ENCODE measurements at places on chromosomes 5 and 9. TPM values are rescaled to one million over a fixed set of nuclear protein-coding genes. Genes with fewer than 3 reads are reported as not detected.

- DNase-seq = no peak
Measured at GRCh38 chr5:14806456-14806855, 65.1 kb downstream of the ANKH start.

- DNase-seq = no peak
Measured at GRCh38 chr9:77014597-77015263, 4.7 kb upstream of the FOXB2 start.

- DNase-seq = no peak
Measured at GRCh38 chr5:159263569-159263905, 447 bp downstream of the UBLCP1 start.

FAM153A gene
- not detected for total RNA-seq

FBXO10 gene
- 17.5 TPM for total RNA-seq

DNA sequence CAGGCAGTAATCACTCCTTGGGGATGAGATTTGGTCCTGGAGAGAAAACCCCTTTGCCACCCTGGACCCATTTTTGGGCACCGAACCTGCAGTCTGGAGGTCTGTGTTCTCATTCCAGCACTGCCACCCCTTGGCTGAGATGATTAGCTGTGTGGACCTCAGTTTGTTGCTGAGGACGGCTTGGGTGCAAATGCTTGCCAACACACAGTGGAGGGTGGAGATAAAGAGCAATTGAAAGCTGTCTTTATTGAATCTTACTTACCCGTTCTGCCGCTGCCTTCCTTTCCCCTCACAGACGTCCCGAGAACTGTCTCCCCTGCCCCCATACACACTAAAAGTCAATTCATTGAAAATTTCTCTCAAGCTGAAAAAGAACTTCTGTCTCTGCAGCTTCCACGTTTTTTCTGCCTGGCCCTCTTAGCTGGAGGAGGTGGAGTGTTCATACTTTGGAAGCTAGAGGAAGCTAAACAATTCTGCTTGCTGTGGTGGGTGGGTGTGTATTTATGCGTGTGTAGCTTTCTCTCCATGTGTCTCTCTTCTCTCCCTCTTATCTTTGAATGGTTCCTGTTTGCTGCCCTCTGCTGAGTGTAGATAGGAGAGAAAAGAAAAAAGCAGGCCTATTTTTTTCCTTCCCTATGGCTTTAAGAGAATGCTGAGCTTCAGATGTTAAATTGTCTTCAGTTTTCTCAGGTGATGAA is 6.6 kb downstream of the GALNT10 start:
- DNase-seq = peak; percentile 23

DNA sequence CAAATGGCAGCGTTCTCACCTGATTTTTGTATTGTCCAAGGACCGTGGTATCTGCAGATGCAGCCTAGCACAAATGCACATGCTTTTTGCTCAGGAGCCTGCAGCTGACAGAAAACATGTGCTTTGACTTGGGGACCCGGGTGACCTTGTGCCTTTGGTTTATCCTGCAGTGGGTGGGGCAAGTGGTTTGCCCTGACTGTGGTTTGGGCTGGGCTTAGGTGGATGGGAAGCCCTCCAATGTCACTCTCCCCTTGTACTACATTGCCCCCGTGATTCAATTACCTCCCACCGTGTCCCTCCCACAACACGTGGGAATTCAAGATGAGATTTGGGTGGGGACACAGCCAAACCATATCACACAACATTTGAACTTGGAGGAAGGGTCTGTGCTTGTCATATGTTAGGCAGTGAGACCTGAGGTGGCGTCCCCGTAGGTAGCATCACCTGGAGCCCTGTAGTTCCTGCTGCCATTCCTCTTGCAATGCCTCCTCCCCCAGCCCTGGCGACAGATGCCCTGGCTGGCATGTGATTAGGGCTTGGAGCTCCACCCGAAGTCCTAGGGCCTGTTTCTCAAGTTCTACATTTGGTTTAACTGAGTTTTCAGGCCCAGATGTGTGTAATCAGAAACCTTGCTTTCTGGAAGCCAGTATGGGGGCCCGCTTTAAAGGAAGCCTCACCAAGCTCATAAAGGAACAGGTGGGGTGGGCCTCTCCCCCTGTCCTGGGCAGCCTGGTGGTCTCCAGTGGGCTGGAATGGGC is 2.1 kb downstream of the ANKRD33B start:
- no peak for DNase-seq

RETREG1 gene
- total RNA-seq = not detected

GRCh38 chr9:15400281-15400941 is 22.3 kb upstream of the SNAPC3 start:
- DNase-seq = no peak

LCN2 gene
- total RNA-seq = not detected

KCNV2 gene
- not detected for total RNA-seq

- peak; percentile 76 for DNase-seq
Measured at GRCh38 chr9:114004221-114004716, 73.8 kb downstream of the AMBP start.

LCN10 gene
- total RNA-seq = not detected

GRCh38 chr9:75734802-75735201 is 155.7 kb upstream of the PCSK5 start:
- no peak for DNase-seq

DNA sequence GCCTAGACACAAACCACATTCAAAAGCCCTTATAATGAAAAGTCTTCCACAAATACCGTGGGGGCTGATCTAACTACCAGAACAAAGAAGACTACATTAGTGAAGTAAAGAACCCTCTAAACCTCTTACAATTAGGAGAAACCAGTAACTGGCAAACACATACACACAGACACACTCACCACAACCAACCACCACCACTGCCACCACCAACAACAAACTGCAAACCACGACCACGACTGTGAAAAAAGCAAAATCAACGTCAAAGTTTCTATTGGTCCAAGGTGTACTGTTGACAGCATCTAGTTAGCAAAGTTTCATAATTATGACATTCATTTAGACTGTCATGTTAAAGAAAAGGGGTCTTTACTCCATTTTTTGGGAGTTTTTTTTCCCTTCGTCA is 2.7 kb downstream of the CDO1 start:
- DNase-seq = no peak

CBY3 gene
- not detected for total RNA-seq

DNA sequence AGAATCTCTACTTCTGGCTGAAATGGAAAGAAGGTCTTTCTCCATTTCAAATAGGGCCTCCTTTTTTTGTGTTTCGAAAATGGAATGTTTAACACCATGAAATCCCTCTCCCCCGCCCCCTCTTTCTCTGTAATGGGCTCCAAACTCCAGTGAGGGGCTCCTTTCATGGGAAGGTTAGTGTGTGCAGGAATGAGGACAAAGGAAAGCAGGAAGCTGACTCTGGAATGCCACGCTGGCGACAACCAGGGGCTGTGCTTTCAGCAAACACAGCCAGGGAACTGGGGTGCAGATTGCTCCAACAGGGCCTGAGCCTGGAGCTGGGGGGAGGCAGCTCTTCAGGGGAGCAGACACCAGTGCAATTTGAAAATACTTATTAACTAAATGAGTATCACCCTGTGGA is 82.8 kb downstream of the CRB2 start:
- no peak for DNase-seq

- no peak for DNase-seq
Measured at GRCh38 chr5:96909435-96909834, 26.4 kb upstream of the LNPEP start.

GRCh38 chr9:129163753-129164152 is 14.3 kb downstream of the IER5L start:
- no peak for DNase-seq

FGFR4 gene
- total RNA-seq = 13.7 TPM

PCDHB14 gene
- 0.55 TPM for total RNA-seq

DNA sequence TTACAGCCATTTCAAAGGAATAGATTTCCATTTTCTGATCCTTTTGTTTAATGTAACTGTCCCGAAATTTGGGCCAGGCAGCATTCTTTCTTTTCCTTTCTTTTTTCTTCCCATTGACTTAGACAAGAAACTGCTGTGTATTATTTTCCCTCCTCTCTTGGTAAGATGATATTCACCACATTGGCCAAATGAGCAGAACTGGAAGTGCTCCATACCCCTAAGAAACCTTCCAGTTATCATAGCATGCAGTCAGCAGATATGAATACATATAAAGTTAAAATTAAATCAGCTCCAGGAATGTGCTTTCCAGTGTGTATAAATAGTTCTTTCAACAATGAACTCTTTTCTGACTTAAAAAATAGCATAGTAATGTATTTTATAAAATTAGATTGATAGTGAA is 168.5 kb upstream of the GAS1 start:
- DNase-seq = no peak

- DNase-seq = no peak
Measured at GRCh38 chr5:24624872-24625271, 19.9 kb downstream of the CDH10 start.

FBP2 gene
- total RNA-seq = 0.14 TPM

CCL28 gene
- not detected for total RNA-seq

C9orf43 gene
- not detected for total RNA-seq

DNA sequence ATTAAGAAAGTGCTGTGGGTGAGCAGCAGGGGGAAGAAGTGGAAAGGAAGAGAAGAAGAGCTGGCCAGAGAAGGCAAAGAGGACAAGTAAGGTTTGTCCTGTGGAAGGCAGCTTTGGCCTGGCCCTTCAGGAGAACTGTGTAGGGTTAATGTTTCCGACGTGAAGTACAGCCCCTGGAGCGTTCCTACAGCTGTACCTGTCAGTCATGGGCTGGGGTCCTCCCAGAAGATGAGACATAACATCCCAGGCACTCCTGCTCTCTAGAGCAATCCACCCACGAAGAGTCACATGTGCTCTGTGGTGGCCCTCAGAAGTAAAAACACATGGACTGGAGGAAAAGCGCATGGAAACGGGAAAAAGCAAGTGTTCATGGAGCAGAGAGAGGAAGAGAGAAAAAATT is 237.4 kb downstream of the CAAP1 start:
- DNase-seq = no peak

SLC6A19 gene
- total RNA-seq = 1.0 TPM

- DNase-seq = no peak
Measured at GRCh38 chr5:124373883-124374282, 372.6 kb downstream of the ZNF608 start.

DNA sequence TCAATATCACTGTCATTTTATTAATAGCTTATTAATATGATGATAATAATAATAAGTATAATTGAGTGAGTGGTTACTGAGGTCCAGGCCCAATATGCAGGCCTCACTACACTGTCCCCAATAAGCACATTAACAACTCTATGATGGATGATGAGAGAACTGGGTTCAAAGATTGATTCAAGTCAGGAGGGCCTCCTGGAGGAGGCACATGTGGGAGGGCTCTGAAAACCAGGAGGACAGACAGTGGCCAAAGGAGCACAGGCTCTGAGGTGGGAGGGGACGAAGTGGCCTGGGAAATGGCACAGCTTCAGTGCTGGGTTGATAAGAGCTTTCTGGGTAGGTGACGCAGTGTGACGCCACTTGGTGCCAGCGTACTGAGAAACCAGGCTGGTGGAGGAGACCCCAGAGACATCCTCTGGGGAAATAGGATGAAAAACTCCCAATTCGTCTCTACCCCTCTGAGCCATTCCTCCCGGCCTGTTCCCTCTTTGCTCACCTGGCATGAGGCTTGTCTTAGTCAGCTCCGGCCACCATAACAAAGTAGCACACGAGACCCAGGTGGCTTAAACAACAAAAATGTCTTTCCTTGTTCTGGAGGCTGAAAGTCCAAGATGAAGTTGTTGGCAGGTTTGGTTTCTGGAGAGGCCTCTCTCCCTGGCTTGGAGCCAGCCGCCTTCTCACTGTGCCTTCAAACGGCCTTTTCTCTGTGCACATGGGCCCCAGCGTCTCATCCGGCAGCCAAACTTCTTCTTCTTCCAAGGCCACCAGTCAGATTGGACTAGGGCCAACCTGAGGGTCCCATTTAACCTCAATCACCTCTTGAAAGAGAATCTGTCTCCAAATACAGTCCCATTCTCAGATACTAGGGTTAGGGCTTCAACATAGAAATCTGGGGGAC is 31.6 kb downstream of the NTNG2 start:
- DNase-seq = peak; percentile 57

DPM2 gene
- total RNA-seq = 17.1 TPM

GRCh38 chr9:14529054-14529453 is 164.2 kb downstream of the ZDHHC21 start:
- peak; percentile 50 for DNase-seq

- no peak for DNase-seq
Measured at GRCh38 chr5:1363160-1363559, 18.3 kb upstream of the CLPTM1L start.

GRCh38 chr5:405421-405820 is 37.6 kb upstream of the EXOC3 start:
- DNase-seq = no peak

DNA sequence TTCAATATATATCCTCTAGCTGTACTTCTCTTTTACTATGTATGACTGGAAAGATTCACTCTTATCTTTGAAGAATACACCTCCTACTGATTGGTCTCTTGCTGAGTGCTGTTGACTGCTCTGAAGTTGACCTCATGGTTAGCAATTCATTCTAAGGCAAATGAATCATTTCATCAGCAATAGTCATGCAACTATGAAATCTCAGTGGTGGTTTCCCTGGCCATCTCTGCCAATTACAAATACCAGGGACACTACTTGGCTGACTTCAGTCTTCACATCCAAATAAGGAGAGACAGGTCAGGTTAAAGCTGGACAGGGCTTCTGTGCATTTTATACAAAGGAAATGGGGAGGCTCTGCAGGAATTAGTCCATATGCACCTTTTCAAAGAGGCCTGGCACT is 333.5 kb upstream of the ACTBL2 start:
- no peak for DNase-seq

SV2C gene
- total RNA-seq = 0.43 TPM

- DNase-seq = peak; percentile 82
Measured at GRCh38 chr5:137880313-137880712, 8.9 kb upstream of the PKD2L2 start.

DNA sequence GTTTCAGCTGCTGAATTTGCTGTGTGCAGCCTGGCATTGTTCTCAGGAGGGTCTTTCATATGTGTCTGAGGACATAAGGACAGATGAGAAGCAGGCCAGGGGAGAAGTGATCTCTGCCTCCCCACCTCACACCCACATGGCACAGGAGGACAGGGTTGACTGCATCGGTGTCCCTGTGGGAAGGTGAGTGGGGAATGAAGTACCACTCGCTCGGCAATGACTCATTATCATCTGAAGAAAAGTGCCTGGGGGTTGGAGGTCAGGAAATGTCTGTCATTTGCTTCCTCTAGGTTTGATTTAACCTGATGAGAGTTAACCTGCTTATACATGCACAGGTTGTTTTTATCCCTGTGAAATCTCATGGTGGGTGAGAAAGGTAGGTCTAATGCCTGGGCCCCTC is 195.0 kb downstream of the GADD45G start:
- no peak for DNase-seq

MED7 gene
- 21.0 TPM for total RNA-seq

DNA sequence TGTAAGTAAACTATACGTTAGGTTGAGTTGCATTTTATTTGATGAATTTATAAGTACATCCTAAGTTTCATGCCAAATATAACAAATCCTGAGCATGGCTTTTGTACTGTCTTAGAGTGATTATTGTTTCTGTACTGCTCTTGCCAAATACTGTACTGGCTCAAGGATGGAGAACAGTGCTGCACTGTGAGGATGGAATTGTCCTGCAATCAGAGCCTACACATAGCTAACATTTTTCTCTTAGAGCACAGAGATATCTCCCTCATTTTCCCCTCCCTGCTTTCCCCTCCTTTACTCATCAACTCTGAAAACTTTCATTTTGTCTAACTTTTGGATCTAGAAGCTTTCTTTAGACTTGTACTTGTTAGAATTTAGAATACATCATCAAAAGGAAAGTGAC is 28.3 kb downstream of the LRRC70 start:
- no peak for DNase-seq

Data from G401 (cell line).